ENCODE measurements at places on chromosomes 16 and 17.
A peak's percentile ranks its signal among the peaks of the same experiment; 100 is the strongest.

DNA sequence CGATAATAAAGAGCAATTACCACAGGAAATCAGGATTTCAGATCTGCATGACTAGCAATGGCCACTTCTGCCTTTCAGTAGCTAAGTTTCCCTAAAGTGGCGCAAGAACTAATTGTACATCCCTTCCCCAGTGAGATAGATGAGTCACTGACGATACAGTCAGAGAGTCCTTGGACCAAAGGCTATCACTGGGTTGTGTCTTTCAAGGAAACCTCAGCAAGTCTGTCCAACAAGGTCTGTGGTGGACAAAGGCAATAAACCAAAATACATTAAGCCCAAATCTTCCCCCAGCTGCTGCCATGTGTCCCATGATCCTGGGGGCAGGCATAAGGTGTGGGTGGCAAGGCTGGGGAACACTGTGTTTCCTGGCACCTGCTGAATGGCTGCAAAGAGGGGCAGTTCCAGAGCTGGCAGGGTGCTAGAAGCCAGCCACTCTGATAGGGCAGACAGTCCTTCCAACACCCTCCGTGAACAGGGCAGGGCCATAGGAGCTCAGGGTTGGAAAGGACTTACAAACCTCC, 20.5 kb upstream of the MTMR4 start:
- DNase-seq, result no peak

- DNase-seq, result peak; percentile 89
These were observed at the start of gene ARHGAP27 for GRCh38 chr17:45432405-45433158. ARHGAP27 (minus strand) TSS chr17:45432870; CDS start chr17:45430279, 2,591 bp downstream.

DNA sequence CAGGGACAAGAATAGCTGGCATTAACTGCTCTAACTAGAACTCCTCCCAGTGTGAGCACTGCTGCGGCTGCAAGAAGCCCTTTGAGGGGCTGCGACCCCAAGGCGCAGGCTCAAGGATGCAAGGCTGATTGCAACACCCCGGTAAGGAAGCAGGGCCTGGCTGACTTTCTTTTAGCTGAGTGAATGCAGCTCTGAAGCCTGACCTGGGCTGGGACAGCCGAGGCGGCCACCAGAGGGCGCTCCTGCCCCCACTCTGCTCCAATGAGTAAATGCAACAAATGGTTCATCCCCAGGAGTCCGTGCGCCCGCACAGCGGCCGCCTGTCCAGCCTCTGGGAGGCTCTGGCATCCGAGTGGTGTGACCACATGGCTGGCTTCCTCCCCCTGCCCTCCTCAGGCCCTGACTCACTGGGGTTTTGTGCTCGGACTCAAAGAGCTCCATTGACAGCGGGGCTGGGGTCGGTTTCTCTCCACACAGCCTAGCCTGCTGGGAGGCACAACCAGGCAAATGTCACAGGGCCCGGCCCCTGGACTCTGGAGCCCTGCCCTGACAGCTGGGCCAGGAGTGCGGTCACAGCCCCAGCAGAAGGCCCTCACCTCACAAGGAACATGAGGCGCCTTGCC, at the start of gene SMIM5:
Gene SMIM5, plus strand, starts transcription at position 572 of the 623 bp plus-strand sequence. CDS start 6,768 bp downstream, outside the sequence.
- DNase-seq, result peak; percentile 98

DNA sequence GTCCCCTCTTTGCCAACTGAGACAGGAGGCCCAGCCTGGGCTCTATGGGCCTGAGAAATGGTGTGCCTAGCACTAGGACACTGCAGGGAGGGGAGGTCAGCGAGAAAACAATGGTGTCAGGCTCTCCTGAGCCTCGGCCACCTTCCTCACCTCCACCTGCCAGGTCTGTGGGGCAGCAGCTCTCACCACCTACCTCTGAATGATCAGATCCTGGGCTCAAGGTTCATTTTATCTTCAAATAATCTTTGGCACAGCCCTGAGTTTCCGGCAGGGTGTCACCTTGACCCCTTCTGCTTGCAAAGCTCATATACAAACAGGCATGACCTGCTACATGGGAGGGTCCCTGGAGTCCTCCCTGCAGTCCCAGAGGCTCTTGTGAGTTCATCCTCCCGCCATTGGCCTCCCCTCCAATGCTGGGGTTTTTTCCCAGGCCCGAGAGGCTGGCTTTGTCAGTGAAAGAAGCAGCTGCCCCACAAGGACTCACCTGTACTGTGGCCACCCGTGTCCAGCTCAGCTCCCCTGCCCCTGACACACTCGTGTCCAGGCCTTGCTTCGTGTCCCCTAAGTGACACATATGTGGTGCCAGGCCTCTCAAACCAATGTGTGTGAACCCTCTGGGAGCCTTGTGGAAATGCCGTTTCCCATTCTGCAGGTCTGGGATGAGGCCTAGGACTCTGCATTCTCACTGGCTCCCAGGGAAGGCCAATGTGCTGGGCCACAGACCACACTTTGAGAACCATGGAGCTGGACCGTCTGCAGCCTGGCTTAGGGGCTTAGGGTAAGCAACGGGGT, 176.8 kb upstream of the CIBAR2 start:
- DNase-seq, result no peak

- DNase-seq, result peak; percentile 95
These were observed 13.9 kb upstream of the OR1F1 start for GRCh38 chr16:3173892-3174617.

DNA sequence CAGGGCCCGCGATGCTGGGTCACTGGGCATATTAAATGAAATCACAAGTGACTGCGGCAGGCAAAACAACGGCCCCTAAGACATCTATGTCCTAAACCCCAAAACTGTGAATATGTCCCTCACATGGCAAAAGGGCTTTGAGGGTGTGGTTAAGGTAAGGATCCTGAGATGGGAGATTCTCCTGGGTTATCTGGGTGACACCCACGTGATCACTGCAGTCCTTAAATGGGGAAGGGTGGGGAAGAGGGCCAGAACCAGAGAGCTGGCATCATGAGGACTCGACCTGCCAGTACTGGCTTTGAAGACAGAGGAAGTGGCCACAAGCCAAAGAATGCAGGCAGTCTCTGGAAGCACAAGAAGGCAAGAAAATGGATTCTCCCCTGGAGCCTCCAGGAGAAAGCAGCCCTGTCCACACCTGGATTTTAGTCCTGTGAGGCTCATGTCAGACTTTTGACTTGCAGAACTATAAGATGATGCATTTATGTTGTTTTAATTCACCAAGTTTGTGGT, 12.5 kb downstream of the COTL1 start:
- DNase-seq, result no peak

GRCh38 chr17:44350733-44351226, 5.7 kb downstream of the GRN start:
- DNase-seq, result peak; percentile 96

DNA sequence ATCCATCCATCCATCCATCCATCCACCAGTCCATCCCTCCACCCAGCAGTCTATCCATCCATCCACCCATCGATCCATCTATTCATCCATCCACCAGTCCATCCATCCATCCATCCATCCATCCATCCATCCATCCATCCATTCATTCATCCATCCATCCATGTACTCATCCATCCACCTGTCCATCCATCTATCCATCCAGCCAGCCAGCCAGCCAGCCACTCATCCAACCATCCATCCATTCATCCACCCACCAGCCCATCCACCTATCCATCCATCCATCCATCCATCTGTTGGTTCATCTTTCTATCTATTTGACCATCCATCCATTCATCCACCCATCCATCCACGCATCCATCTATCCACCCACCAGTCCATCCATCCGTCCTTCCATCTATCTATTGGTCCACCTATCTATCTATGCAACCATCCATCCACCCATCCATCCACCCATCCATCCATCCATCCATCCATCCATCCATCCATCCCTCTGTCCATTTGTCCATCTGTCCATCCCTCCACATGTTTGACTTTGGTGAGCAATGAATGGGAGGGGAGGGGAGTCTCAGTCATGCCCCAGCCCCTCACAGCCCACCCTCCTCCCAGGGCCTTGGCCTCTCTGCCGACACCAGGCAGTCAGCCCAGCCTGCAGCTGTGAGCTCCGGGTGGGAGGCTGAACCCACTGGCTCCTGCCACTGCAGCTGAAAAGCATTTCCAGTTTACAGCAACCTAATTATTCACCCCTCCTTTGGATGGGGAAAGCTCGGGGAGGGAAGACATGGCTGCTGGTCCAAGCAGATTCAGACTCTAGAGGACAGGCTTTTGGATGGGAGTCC, 38.1 kb upstream of the SSTR5 start:
- DNase-seq, result no peak

DNA sequence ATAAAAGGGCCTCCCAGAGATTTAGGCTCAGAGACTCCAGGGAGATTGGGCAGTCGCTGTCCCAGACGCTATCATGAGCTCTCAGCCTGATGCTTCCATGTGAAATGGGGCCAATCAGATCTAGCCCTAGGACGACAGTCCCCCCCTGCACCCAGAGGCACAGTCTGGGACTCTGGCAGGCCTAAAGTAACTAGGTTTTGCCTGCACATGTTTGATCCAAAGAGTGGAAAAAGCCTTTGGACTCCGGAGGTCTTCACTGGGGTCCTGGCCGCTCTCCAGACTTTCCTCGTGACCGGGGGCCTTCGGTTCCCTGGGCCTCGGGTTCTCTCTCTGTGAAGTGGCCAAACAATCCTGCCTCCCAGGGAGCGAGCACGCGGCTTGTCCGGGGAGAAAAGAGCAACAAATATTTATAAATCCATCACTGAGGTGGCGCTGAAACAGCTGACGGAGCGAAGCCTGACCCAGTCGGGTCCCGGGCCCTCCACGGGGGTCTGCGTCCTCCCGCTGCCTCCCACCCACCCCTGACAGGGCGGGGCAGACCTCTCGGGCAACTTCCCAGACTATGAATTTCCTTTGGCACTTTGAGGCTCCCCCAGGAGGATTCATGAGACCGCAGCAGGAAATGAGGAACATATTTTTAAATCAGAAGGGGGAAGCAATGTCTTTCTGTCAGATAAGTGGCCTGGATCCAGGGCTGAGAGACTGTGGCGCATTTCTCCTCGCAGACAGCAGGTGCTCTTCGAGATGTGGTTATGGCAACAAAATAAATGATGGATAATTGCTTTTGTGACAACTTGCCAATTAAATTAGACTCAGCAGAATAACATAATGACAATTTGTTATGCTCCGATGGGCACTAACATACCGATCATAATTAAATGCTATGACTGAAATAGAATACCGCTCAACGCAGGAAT, 38.9 kb downstream of the MRPS23 start:
- peak; percentile 51 for DNase-seq

DNA sequence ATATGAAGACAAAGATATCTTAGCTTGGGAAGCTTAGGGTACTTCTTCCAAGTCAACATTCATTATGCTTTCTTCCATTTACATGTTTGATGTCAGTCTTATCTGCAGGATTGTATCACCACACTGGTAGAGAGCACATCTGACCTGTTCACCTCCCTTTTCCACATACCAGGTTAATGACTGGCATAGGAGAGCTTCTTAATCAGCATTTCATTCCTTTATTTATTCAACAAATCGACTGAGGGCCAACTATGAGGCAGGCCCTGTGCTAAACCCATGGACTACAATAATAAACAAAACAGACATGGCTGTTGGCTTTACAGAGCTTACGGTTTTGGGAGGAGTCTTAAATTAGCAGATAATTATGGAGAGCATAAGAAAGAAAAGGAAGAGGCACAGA, 378.1 kb upstream of the CDH11 start:
- DNase-seq, result no peak

- DNase-seq, result no peak
These were observed 573 bp downstream of the CDT1 start for GRCh38 chr16:88804173-88804551.

GRCh38 chr17:37024181-37024637, 75.5 kb downstream of the AATF start:
- no peak for DNase-seq

DNA sequence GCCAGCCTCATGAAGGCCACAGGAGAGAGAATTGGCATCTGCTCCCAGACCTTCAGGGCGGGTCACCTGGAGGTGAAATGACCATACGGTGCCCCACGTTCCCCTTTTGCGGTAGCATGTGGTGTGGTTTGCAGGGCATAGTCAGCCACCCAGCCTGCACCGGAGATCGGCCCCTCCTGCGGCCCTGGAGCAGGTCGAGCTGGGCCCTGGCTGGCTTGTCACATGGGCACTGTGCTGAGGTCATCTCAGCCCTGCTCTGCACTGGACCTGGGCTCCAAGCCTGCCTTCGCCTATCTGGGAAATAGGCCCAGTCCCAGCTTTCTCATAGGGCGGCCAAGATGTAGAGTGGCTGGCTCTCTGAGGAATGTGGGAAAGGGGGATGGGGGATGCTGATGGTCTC, 16.2 kb downstream of the GSE1 start:
- DNase-seq, result no peak

DNA sequence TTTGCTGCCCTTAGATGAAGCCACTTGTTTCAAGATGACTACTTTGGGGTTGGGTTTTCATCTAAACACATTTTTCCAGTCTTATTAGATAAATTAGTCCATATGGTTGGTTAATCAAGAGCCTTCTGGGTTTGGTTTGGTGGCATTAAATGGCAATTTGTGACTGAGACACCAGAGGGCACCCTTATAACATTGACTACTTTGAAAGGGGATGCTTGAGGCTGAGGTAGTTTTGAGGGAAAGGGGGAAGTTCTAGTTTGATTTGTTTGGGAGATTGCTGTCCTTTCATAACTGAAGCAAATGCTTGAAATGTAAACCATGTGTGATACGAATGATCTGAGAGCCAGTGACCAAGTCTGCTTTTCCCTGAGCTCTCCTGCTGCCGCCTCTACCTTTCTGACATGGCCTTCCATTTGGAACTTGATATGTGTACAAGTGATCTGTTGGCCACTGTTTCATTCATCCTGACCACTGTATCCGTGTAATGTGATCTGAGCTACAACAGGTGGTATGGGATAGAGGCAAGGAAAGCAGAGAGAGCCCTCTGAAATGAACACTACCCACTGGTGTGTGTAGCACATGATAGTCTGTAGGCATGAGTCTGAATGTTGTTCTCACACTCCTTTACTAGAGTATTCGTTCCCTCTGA, 5.8 kb upstream of the RARA start:
- peak; percentile 88 for DNase-seq

GRCh38 chr16:12891836-12892235, 9.6 kb upstream of the SHISA9 start:
- DNase-seq, result no peak

DNA sequence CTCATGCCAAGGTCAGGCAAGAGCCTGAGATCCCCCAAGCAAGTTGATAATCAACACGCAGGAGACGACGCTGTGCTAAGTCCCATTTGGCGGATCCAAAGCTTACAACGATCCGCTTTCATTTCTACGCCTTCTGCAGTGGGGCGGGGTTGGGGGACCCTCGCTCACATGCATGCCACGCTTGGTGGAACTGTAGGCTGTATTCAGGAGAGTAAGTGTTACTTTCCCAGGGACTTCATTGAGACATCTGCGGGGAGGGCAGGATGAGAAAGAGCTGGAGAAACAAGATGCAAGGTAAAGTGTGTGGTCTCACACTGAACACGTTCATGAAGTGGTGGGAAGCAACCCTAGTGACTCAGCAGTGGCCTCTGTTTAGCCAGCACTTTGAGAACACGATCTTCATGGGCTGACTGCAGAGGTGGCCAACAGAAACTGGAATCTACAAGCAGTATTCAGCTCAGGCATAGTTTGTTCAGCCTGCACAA, 100.5 kb downstream of the XYLT1 start:
- no peak for DNase-seq

Measured in endodermal cell (in vitro differentiated cells).